ENCODE measurements at places on chromosomes 11 and 22.

- DNase-seq: no peak
These were observed 76.1 kb downstream of the CABIN1 start for GRCh38 chr22:24087071-24087795.

GRCh38 chr11:99316776-99317520 lies 296.2 kb downstream of the CNTN5 start:
- DNase-seq: no peak

GRCh38 chr11:121944556-121945230 lies 171.3 kb downstream of the BLID start:
- DNase-seq: no peak

DNA sequence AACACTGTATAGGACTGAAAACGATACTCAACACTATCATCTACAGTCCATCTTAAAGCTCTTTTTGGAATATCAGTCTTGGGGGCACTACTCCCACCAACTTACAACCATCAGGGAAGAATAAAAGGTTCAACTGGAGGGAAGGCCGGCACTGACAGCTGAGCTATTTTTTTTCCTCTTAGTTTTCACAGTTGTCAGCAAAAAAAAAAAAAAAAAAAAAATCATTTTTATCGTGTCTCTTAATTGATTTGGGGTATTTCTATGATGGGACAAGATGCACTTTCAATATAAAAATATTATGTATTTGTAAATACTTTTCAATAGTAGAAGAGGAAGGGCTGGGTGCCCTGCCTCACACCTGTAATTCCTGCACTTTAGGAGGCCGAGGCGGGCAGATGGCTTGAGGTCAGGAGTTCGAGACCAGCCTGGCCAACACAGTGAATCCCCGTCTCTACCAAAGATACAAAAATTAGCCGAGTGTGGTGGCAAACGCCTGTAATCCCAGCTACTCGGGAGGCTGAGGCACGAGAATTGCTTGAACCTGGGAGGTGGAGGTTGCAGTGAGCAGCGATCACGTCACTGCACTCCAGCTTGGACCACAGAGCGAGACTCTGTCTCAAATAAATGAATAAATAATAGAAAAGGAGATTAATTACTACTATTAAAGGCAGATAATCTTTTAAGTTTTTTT lies 1.5 kb downstream of the KIF18A start:
- no peak for DNase-seq

All from stimulated activated CD4-positive, alpha-beta T cell treated with anti-CD3 and anti-CD28 coated beads, TNF-alpha, amount 100 ng/mL, for 1 hour (primary cell).